ENCODE measurements at places on chromosomes 4 and X.

DNA sequence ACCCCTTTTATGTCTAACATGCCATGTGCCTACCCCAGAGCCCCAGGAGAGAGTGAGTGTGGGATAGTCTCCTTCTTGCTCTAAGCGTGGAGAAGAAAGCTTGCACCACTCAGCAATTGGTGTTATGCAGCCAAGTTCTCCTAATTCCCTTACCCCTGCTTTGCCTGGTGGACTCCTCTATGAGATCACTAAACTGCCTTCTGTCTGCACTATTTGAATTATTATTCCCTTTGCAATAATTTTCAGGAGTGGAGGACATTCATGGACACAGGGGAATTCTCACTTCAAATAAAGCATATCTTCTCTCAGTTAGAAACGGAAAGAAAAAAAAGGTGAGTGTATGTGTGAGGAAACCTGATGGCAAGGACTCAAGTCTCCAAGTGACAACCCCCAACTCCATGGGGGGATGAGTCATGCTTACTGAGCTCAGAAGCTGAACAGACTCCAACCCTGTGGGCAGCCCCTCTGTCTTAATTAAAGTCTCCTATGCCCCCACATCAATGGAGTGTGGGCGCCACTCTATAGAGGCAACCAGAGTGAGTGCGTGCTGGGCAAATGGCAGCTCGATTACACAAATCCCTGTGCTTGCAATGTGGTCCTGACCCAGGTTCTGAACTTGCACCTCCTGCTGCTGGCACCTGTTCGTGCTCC is 381.9 kb downstream of the RAB28 start:
- no peak for DNase-seq

DNA sequence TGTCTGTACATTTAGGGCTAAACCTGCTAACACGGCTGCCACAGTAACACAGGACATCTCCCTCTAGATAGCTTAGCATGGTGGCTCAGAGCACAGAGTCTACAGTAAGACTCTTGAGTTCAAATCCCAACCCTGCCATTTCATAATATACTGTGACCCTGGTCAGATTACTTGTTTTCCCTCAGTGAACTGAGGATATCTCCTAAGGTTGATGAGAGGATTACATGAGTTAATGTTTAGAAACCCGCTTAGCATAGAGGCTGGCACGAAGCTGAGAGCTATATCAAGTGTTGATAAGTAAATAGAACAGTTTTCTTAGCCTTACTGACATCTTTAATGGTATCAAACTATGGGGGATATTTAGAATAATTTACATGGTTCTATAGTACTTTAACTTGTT is 37.2 kb downstream of the CASP3 start:
- DNase-seq = no peak

DNA sequence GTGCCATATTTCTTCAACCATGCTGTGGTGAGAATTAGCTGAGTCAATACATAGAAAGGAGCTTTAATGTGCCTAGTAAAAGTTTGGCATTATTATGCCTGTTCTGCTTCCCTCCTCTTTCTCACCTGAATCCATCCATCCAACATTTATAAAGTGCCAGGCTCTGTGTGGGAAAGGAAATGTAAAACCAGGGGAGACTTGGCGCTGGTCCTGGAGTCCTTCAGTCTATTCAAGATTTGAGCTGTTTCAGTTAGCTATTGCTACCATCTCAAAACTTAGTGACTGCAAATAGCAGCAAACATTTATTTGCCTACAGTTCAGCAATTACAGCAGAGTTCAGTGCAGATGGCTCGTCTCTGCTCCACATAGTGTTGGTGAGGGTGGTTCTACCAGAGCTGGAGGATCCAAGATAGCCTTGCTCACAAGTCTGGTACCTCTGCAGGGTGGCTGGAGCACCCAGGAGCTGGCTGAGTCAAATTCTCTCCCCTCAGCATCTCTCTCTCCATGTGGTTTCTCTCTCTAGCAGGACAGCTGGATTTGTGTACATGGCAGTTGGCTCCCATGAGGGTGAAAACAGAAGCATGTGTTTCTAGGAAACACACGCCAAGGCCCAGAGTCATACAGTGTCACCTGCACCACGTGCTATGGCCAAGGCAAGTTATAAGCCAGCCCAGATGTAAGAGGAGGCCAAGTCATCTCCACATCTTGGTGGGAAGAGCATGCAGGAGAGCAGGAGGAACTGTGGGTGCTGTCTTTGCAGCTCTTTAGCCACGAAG is 77.3 kb downstream of the FHDC1 start:
- no peak for DNase-seq

DNA sequence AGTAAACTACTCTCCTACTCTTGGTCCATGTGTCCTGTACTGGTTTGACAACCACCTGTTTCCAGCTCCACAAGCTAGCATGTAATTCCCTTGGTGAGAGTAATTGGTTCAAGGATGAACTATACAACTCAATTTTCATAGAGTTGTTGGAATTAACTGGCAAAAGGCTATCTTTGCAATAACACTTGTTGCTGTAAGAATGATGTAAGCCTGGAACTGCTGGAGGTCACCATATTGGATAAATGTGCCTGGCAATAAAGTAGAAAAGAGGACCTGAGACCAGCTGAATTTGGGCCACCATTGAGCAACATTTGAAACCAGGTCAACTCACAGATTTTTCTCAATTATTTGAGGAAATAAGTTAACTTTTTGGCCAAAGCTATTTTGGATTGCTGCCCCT is 175.5 kb downstream of the CAMK2D start:
- DNase-seq = no peak

GRCh38 chr4:156261230-156261629 is 307.6 kb upstream of the CTSO start:
- DNase-seq = no peak

DNA sequence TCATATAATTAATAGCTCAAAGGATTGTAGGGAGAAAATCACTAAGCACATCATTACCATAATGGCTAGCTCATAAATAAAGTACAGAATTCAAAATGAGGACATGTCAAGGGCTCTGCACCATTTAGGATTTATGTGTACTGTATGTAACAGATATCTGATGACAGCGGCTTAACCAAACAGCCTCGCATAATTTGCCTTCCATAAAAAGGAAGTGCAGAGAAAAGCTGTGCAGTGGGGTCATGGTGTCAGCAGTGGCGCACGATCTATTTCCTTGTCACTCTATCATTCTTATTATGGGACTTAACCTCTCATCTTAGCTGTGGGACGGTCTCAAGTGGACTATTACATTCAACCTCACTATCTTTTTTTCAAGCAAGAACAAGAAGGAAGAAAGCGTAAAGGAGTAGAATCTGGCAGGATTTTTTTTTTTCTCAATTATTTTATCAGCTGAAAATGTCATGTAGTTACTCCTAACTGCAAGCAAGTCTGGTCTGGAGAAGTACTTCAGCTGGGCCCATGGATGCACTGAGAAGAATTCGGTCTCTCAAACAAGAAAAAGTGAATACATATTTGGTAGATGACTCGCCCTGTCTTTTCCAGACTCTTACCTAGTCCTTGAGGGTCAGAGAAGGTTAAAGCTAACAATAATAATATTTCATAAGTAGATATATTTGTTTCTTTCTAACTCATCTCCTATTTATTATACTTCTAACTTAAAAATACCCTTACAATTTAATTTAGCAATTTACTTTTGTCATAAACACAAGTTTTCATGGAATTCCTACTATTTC is 94.6 kb downstream of the COX18 start:
- peak; percentile 4 for DNase-seq

- no peak for DNase-seq
Measured at GRCh38 chrX:135522878-135523693, 2.6 kb downstream of the INTS6L start.

DNA sequence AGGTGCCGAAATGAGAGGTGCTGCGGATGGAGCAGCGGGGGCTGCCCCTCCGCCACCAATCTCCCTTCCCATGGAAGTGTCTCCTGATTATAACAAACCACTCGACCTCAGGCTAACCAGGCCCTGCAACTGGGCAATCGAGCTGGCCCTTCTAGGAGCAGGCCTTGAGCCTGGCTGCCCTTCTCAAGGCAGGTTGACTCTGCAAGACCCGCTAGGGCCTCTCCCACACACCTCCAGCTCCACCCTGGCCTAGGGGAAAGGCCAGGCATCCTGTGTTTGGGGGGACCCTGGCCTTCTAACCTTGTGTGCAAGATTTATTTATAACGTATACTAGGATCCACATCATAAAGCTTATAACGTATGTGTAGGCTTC is 3.7 kb upstream of the BCOR start:
- no peak for DNase-seq

DNA sequence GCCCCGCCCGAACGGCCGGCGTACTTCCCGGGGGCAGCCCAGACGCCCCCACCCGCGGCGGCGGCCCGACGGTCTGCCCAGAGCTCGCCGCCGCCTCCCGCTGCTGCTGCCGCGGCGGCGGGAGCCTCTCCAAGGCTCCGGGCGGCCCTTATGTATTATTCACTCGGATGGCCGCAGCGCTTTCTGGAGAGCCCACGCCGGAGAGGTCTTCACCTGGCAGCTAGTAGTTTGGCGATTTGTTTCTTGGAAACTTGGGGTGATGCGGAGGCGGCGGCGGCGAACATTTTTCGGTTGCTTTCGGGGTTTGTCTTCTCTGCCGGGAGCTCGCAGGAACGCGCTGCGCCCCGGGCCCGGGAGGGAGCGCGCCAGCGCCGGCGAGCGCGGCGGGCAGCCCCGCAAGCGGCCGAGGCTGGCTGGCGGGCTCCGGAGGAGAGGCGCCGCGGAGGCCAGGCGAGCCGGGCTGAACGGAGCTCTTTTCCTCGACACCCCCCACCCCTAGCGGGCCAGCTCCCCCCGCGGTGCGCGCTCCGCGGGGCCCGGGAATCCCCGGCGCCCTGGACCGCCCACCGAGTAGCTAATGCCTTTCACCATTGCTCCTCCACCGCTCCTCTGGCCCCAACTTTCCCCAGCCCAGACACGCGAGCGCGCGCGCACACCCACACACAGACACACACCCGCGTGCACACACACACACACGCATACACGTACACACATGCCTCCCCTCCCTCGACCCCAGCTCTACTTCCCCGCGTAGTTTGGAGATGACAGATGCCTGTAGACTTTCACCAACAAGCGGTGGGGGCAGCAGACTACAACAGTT is 113.5 kb downstream of the DHX15 start:
- DNase-seq = peak; percentile 31

- DNase-seq = no peak
Measured at GRCh38 chr4:189843413-189844009, 97.2 kb upstream of the FRG1 start.

DNA sequence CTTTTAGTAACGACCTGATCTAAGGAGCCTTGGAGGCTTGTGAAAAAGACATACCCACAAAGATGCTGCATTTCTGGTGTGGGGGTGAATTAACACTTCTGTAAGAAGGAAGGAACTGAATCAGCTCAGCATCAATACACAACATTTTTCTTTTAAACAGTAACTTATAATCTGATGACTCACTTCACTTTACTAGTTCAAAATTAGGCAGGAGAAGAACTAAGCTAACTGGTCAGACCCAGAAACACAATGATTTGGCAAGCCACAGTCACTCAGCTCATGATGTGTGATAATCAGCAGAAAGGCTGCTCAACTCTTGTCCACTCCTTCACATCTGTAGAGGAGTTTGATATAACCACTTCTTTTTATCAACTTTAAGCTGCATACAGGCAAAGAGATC is 4.6 kb downstream of the MMAA start:
- DNase-seq = no peak

DNA sequence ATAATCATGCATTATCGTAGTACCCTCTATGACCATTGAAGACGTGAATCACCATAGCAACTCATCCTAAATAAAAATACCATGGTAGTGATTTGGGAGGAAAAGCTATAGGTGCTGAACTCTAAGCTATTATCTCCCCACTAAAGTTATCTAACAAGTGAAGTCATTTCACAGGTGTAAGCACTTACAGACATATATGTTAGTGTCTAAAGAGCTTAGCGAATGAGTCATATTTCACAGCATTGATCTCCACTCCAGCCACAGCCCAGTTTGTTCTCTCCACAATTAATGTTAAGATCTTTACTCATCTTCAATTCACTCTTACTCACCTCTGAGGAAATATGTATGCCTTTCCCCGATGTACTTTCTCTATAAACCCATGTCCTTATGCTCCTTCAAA is 57.0 kb downstream of the DCAF8L1 start:
- DNase-seq = no peak

Measured in COR-L47 (cell line).